Nucleus accumbens (tissue), 56 donors: ENCODE measurements at places on chromosomes 7 and 10.

DNA sequence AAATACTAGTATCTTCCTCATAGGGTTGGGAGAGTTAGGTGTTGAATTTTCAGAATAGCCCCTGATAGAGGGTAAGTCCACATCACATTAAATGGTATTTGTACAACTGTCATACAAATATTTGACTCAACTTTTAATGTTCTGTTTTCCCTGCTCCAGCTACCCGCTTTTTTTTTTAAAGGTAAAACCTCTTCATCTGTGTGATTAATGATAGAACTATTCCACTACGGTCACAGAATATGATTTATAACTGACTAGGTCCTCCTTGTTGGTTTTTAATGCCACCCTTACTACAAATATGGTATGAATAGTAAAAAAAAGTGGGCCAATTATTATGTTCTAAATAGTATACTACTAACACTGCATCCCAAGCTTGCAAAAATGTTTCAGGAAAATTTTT, 15.6 kb upstream of the NRP1 start:
- no peak for DNase-seq

DNA sequence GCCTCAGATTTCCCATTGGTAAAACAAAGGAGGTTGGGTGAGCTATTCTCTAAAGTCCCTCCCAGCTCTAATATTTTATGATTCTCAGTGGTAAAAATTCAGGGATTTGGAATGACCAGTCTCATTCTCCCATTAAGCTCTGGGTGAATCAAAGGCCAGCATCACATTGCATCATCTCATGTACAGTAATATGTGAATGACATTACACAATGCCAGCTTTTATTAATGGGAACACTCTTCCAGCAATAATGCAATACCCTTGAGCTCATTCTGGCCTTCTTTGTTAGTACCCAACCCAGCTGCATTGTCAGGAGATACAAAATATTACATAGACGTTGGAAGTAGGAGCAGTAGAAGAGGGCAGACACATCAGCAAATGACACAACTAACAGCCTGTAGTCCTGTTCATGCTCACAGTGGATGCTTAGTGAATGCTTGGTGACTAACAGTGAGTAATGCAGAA, 100.0 kb upstream of the EGR2 start:
- DNase-seq = no peak

DNA sequence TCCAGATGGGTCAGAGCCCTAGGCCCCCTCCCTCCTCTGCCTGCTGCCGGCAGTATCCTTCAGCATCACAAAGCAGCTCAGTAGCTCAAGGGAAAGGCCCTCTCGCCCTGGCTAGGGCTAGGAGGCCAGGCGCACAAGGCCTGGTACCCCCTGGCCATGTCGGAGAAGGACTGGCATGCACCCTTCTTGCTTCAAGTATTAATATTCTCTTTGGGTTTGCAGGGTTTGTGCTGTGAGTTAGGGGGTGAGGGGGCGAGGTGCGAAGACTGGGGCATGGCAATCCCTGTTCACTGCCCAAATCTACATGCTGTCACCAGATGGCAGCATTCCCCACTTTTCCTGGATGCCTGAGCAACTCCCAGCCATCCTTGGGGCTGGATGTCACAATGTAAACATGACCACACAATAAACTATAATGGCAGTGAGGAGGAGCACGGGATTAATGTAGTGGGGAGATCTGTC, 105.2 kb downstream of the NEURL1 start:
- DNase-seq = peak; percentile 44

DNA sequence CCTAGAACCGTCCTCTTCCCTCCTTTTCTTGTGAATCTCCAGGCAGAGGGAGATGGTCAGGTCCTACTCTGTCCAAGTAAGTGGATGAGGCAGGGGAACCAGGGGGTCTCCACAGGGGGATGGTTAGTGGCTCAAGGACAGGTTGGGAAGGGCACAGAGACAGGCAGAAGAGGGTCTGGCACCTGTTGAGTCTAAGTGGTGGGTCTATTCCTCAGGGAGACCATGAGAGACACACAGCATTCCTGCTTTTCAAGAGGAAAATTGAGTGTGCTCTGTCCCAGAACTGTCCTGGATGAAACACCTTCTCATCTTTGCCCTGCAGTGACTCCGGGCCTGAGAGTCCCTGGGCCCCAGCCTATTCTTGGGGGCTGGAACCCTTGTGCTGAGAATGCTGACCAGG, 184.8 kb upstream of the GALNT17 start:
- DNase-seq = no peak

DNA sequence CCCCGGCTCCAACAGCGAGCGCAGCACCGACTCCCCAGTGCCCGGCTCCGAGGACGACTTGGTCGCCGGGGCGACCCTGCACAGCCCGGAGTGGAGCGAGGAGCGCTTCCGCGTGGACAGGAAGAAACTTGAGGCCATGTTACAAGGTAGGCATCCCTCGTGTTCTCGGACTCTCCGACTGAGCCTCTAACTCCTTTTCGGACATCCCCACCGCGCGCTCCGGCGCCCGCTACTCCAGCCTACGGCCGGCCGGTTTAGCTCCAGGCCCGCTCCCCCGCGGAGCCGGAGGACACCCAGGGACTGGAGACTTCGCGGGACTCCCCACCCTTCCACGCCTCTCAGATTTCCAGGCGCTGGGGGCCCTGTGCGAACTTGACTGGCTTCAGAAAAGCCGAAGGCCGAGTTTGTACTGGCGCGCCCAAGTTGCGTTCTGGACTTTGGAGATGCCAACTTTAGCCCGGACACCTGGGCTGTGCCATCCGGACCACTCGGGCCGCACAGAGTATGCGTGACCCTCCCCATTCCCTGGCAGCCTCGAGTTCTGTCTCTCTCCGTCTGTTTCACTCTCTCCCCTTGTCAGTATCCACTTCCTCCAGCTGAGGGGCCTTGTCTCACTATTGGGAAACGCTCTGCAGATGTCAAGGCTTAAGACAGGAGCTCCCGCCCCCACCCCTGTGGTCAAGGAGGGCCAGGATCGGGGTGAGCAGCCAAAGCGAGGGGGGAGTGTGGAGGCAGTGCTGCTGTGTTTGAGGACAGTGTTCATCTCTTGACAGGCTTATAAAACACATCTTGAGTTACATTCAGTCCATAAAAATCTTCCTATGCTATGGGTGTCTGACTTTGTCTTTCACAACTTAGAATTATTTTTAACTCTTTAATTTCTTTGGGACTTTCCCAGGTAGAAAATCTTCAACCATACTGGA, 777 bp downstream of the BICC1 start:
- DNase-seq = peak; percentile 7

GRCh38 chr10:22325272-22326144, 4.6 kb downstream of the BMI1 start:
- no peak for DNase-seq
